ENCODE measurements at places on chromosomes 2 and 18.

DNA sequence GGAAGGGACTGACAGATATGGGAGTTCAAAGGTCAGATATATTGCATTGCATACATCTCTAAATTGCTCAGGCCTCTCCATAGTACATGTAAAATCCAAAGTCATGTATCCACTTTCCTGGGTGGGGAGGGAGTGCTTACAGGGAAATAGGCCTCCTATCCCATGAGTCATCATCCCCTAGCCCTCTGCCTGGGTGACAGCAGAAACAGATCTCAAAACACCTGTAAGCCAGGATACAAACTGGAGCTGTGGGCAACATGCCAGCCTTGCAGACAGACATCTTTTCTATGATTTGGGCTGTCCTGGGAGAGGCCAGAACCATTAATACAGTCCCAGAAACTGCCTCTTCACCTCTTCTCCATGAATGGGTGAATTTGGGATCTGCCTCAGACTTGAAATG is 4.8 kb downstream of the ALK start:
- DNase-seq: no peak

- DNase-seq: no peak
Measured at GRCh38 chr18:33700513-33700976, 122.5 kb downstream of the ASXL3 start.

GRCh38 chr2:154374416-154374815 is 324.1 kb upstream of the KCNJ3 start:
- no peak for DNase-seq

- no peak for DNase-seq
Measured at GRCh38 chr2:179443180-179443579, 178.5 kb upstream of the SESTD1 start.

DNA sequence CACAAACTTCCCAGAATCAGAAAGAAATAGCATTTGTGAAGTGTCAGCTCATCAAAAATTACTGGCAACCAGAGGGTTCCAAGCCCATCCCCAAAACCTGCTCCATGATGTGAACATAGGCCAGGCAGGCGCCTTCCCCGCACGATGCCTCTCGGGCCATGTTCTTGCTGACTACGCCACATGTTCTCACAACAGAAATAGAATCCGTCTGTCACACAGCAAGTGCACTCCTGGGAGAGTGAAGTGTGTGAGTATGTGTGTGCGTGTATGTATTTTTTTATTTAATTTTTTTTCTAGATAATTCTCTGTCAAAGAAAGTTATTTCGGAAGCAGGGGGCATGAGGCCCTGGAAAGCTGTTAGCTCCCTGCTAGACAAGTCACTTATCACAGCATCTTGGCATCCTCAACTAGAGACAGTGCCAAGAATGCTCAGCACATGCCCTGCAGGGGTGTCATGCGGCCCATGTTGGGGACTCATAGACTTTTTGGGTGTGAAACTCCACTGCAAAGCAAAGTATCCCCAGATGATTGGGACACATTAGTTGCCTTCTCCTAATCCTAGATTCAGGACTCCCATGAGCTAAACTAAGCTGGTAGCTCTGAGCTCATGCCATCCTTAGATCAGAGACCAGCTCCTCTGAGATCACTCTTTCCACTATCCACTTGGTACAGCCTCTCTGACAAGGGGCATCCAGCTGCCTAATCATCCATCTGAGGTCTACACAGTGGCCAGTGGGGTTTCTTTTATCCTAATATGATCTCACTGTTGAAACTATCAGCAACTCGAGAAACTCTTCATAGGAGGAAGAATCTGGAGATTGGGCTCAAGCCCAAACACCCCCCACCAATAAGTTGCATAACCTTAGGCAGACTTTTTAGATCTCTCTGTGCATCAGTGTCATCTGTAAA is 53.2 kb upstream of the CYRIA start:
- no peak for DNase-seq

- no peak for DNase-seq
Measured at GRCh38 chr2:83388804-83389203, 1070.3 kb downstream of the SUCLG1 start.

DNA sequence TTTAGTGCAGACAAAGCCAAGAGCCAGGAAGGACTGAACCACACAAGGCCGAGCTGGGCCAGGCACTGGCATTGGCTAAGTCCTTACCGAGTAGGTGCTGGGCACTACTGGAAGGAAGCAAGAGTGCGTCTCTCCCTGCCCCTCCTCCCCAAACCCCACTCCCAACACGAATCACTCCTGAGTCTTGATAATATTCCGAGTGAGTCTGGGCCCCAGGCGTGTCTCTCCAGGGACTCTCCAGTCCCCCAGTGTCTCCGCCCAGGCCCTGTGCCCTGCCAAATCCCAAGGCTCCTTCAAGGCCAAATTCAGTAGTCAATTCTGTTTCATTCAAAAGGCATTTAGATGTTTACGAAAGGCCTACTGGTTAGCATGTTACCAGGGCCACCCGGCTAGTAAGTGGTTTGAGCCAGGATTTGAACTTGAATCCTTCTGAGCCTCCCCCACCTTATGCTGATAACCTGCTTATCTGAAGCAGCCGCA is 82.8 kb downstream of the GLI2 start:
- DNase-seq: no peak

- DNase-seq: no peak
Measured at GRCh38 chr2:142270990-142271389, 140.2 kb upstream of the LRP1B start.

DNA sequence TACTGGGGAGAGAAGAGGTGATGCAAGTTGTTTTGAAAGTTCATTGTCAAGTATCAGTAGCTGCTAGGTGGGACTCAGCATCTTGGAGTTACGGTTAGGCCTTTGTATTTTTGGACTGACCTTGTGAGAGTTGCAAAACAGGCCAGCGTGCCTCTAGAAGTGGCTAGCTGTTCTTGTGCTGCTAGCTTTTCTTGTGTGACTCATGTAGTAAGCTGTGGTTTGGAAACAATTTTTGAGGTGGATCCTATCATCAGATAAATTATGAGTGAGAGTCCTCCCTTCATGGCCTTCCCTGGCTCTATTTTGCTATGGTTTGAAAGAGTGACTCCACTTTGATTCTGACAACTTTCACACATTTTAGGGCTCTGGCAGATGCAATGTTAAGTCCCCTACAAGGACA is 409.2 kb upstream of the HS6ST1 start:
- no peak for DNase-seq

- no peak for DNase-seq
Measured at GRCh38 chr2:157868993-157869392, 7.1 kb downstream of the ACVR1 start.

- DNase-seq: no peak
Measured at GRCh38 chr2:167048829-167049228, 160.5 kb downstream of the XIRP2 start.

DNA sequence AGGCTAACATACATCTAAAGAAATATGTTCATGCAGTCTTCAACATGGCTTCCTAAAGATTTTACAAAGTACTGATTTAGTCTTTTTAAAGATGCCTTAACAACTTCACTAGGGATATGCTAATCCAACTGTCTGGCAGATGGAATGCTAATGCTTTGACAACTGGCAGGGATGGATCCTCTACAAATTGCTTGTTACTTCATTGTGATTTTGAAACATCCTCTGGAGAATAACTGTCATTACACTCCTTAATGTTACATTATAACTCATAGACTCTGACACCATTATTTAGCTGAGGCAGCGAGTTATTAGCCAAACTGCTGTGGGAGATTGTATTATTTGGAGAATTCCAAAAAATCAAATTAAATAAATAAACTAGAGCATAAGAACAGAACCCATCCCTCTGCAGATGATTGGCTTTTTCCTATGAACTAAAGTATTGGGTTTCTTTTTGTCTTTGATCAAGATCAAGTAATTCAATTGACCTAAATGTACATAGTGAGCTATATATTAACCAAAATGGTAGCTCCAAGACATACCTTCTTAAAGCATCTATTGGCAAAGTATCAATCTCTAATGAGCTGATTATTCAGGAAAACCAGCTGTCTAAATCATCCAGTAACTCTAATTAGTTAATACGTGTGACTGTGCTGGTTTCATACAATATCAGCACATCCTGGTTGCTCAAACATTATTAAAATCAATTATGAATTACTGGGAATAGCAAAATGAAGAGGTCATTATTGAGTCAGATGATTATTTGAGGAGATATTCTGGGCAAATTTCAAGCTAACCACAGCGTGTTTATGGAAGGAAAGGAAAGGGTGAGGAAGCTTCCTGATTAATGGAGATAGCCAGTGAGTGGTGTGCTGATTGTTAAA is 321.3 kb upstream of the TFPI start:
- no peak for DNase-seq

DNA sequence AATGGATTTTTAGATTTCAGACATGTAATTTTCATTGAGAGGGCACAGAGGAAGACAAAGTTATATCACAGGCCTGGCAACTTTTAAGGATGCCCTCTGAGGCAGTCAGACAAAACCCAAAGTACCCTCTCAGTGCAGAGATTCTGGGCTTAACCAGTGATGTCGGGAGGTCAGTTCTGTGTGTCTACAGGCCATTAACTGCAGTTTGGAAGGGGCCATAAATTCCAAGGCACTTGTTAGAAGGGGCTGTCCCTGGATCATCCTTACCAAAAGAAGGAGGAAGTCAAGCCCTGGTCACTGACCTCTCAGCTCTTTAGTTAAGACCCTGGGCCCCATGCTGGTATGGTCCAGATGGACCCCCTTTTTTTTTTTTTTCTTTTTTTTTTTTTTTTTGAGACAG is 60.7 kb downstream of the LRRFIP1 start:
- no peak for DNase-seq

- peak; percentile 3 for DNase-seq
Measured at GRCh38 chr2:31523871-31524492, 56.8 kb downstream of the SRD5A2 start.

DNA sequence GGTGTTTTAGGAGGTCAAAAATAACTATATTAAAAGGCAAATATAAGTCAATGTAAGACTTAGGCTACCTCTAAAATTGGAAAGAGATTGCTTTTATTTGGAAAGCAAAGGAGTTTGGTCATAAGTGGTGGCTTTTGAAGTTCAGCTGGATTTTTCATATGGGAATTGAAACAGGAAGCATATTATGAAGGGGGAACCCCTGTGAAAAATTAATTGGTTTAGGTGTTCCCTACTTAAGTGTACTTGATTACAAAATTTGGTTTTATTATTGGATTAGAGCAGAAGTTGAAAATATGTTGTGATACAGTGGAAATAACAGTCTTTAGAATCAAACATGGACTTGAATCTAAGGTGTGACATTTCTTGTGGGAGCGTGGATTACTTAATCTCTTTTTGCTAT is 121.4 kb upstream of the TTC27 start:
- DNase-seq: no peak

DNA sequence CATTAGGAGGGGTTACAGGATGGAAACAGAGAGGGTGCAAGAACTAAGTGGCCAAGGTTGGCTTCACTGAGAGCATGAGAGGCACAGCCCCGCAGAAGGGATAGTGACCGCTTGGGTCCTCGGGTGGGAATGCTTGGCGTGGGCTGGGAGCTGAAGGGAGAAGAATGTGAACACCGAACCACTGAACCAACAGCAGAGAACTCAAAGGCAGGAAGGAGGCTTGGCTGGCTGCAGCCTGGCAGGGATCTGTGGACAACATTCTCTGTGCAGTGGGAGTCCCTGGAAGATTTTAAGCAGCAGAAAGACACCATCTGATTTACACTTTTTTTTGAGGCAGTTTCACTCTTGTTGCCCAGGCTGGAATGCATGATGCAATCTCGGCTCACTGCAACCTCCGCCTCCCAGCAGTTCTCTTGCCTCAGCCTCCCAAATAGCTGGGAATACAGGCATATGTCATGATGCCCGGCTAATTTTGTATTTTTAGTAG is 33.9 kb downstream of the SOWAHC start:
- no peak for DNase-seq

DNA sequence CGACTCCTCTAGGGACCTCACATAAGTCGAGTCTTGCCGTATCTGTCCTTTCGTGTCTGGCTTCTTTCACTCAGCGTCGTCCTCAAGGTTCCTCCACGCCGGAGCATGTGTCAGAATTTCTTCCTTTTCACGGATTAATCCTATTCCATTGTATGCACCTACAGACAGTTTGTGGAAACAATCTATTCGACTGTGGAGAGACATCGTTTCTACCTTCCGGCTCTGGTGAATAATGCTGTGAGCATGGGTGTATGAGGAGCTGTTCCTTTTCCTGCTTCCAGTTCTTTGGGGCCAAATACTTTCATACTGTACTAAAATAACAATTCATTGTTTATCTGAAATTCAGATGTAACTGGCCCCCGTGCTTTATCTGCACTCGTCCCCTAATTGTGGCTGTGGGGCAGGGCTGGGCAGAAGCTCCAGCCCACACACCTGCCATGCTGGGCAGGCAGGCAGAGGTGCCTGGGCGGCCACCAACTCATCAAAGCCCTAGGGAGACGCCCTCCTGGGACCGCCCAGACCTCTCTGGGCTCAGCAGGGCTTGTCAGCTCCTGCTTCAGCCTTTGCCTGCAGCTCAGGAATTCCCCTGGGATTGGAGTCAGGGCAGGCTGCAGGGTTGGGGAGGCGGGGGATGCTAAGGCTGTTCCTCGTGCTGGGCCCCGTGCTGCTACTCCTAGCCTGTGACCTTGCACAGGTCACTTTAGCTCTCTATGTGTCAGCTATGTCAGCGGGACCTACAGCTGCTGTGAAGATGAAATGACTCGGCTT is 14.5 kb downstream of the GPC1 start:
- DNase-seq: no peak

DNA sequence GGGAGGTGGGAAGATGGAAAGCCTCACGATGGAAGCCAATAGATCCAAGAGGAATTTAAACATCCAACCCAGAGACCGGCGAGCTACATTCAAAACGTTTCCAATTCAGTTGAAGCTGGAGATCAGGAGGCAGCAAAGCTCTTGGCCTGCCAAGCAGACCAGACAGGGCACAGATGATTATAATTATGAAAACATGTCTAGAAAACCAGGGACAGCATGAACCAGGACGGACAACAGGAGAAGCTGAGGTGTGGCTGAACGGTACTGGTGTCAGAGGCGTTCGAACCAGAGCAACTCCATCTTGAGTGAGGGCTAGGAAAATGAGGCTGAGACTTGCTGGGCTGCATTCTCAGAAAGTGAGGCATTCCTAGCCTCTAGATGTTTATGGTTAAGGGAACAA is 102.2 kb upstream of the CCDC150 start:
- no peak for DNase-seq

DNA sequence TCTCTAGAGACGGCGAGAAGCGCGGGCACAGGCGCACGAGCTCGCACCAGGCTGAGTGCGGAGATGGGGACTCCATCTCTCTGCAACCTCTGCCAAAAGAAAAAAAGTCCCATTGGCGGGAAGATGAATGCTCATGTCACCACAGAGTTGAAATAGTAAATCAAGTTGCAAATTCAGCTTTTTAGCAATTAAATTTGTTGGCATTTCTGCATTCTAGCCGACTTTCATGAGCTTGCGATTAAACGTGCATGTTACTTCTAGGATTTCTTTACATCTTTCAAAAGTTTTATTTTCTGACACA is 588 bp downstream of the CHAC2 start:
- no peak for DNase-seq

- DNase-seq: no peak
Measured at GRCh38 chr2:229392196-229392595, 121.1 kb upstream of the PID1 start.

GRCh38 chr2:43486603-43487002 is 109.2 kb downstream of the THADA start:
- DNase-seq: no peak

GRCh38 chr2:18546567-18546966 is 13.9 kb downstream of the RDH14 start:
- no peak for DNase-seq

- DNase-seq: no peak
Measured at GRCh38 chr2:167706800-167707199, 540.6 kb downstream of the STK39 start.

- no peak for DNase-seq
Measured at GRCh38 chr2:72138011-72138881, 9.4 kb downstream of the CYP26B1 start.

- DNase-seq: no peak
Measured at GRCh38 chr2:100739735-100740432, 80.1 kb upstream of the NPAS2 start.

- DNase-seq: no peak
Measured at GRCh38 chr2:164913640-164914350, 41.5 kb downstream of the SLC38A11 start.

Data from stimulated activated CD8-positive, alpha-beta memory T cell treated with anti-CD3 and anti-CD28 coated beads, Interleukin-4, amount 100 ng/mL, for 4 hours (primary cell).